ENCODE measurements at places on chromosomes 3 and 15. TPM values are rescaled to one million over a fixed set of nuclear protein-coding genes. Genes with fewer than 3 reads are reported as not detected.

Gene CCDC174
- total RNA-seq = 6.9 TPM

Gene CLEC3B
- total RNA-seq = 29.6 TPM

Gene CEMIP
- total RNA-seq = 994 TPM

Gene SEMA3G
- 0.13 TPM for total RNA-seq

Gene ZDHHC23
- total RNA-seq = 1.0 TPM
